Keratinocyte (primary cell): ENCODE measurements at places on chromosomes 13 and 19.

GRCh38 chr19:32687681-32688080 lies 3.9 kb upstream of the NUDT19 start:
- no peak for DNase-seq

DNA sequence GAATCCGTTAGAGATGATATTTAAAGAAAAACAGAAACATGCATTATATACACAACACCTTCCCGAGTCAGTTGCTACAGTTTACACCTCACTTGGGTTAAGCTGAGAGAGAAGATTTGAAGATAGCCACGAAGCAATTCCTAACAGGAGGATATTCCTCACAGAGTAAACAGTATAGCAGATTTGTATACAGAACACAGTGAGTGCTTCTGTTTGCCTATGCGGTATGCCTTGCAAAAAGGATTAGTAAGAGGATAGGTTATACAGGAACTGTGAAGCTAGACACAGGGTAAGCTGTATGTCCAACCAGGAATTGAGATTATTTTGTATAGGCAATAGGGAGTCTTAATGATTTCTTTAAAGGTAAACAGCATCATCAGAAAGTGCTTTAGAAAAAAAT lies 471.8 kb downstream of the LIG4 start:
- no peak for DNase-seq

- no peak for DNase-seq
Observed at GRCh38 chr19:33724021-33724720, 72.5 kb upstream of the KCTD15 start.

DNA sequence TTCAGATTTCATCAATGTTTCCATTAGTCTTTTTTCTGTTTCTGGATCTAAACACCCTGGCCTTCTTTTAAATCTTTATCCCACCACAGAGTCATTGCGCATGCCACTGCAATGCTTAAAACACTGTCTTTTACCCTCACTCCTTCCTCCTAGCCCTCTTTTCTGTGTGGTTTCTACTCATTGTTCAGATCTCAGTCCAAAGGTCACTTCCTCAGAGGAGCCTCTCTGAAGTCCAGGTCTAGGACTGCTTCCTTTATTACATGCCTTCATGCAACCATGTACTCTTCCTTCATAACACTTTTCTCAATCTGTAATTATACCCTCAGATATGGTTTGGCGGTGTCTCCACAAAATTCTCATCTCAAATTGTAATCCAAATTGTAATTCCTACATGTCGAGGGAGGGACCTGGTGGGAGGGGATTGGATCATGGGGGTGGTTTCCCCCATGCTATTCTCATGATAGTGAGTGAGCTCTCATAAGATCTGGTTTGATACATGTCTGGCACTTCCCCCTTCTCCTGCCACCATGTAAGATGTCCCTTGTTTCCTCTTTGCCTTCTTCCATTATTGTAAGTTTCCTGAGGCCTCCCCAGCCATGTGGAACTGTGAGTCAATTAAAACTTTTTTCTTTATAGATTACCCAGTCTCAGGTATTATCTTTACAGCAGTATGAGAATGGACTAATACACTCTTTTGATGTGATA lies 808.9 kb downstream of the DIAPH3 start:
- no peak for DNase-seq
